ENCODE measurements at places on chromosomes 11 and 22. TPM values are rescaled to one million over a fixed set of nuclear protein-coding genes. Genes with fewer than 3 reads are reported as not detected.

Gene SEZ6L
- total RNA-seq: not detected

GRCh38 chr11:108929241-108929640 is 264.4 kb downstream of the DDX10 start:
- H3K27me3 ChIP-seq: no peaks in the 10 kb centered on the region
- peak; percentile 94 for DNase-seq
- H3K4me3 ChIP-seq: no peak overlapping the region
- H3K4me1 ChIP-seq: peaks cover 6% of the 10 kb centered on the region
- H3K36me3 ChIP-seq: no peaks in the 10 kb centered on the region

GRCh38 chr11:116179401-116179800 is 593.4 kb downstream of the BUD13 start:
- DNase-seq: no peak
- H3K27ac ChIP-seq: no peak overlapping the region
- no peak overlapping the region for H3K4me3 ChIP-seq
- H3K27me3 ChIP-seq: no peaks in the 10 kb centered on the region

DNA sequence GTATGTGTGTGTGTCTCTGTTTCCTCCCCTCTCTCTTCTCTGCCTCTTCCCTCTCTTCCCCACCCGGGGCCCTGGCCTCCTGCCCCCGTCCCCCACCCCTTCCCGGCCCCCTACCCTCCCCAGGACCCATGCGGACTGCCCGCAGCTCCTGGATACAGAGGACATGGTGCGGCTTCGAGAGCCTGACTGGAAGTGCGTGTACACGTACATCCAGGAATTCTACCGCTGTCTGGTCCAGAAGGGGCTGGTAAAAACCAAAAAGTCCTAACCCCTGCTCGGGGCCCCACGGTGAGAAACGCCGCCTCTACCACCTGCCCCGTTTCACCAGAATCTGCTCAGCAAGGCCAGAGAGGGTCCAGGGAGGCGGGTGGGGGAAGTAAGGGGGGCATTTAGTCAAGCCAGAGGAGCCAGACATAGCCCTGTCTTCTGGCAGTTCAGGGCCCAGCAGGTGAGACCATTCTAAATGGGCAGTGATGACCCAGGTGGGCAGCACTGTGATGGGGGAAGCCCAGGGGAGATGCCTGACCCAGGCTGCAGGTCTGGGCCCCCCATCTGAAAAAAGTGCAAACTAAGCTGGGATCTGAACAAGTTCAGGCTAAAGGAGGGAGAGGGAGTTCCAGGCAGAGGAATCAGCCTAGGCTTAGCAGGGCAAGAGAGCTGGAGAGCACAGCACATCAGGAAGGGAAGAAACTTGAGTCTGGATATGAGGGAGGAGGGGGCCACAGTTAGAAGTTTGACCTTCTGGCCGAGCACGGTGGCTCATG is 6.4 kb downstream of the SELENOM start:
- H3K4me1 ChIP-seq: peaks cover 28% of the 10 kb centered on the region
- no peaks in the 10 kb centered on the region for H3K27me3 ChIP-seq
- DNase-seq: no peak
- H3K4me3 ChIP-seq: no peak overlapping the region
- peaks cover 61% of the 10 kb centered on the region for H3K36me3 ChIP-seq

GRCh38 chr22:44703255-44703870 is 1.4 kb downstream of the PRR5 start:
- H3K36me3 ChIP-seq: no peaks in the 10 kb centered on the region
- no peak for DNase-seq
- peak overlapping the region; percentile 45 for H3K4me3 ChIP-seq
- H3K4me1 ChIP-seq: peaks cover 8% of the 10 kb centered on the region

DNA sequence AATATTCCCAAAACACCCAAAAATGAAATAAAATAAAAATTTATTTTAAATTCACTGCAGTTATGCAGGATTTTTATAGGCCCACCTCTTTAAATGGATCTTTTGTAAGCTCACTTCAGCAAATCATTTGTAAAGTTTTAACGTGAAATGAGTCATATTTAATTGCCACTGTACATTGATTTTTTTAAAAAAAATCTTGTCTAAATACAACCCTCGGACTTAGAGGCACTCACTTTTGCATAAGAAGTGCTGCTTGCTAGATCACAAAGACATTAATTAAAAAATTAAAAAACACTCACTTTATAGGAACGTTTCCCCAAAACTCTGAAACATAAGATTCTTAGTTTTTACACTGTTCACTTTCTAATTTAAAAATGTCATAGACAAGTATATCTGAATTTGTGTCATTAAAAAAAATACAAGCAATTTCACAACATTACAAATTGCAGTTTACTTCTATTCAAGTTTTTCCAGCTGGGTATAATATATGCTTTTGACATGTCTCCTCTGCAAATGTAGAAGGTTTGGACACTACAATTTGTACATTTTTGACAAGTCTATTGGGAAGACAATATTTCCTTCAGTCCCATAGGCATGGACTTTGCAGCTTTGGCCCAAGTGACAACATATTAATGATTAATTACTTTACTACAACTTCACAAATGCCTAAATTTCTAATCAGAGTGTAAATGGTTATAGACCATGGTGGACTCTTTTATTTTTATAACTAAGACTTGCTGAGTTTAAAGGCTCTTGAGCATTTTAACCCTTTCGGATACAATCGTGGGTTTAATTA is 1088.4 kb downstream of the LRRC4C start:
- no peaks in the 10 kb centered on the region for H3K4me1 ChIP-seq
- no peak overlapping the region for H3K27ac ChIP-seq
- no peaks in the 10 kb centered on the region for H3K36me3 ChIP-seq
- no peak overlapping the region for H3K4me3 ChIP-seq
- DNase-seq: no peak
- H3K27me3 ChIP-seq: no peaks in the 10 kb centered on the region

DNA sequence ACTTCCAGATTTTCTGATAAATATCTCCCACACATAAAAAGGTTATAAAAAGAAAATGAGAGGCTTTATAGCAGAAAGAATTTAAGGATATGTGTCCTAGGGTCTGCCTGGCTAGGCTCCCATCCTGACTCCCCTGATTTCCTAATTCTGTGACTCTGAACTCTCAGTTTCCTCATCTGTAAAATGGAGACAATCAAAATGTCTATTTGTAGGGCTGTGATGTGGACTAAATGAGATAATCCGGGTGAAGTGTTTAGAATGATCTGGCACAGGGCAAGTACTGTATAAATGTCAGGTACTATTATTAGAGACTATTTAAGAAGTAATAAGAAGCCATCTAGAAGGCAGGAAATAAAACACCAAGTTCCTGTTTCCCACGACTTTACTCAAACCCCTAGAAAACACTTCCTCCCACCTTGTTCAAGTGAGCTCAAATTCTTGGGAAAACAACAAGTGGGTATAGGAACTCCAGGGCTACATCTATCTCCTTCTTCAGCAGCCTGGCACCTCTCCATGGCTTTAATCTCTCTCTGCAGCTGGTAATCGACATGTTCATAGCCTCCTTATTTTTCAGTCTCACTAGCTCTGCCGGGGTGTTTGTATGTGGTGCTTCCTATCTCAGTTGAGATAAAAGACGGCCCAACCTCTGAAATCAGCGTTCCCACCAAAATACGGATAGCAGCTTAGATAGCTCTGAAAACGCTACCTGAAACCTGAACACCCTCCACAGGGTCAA is 6.7 kb downstream of the ASCC2 start:
- H3K36me3 ChIP-seq: peaks cover 3% of the 10 kb centered on the region
- H3K27ac ChIP-seq: no peak overlapping the region
- H3K27me3 ChIP-seq: no peaks in the 10 kb centered on the region
- no peak overlapping the region for H3K4me3 ChIP-seq
- no peaks in the 10 kb centered on the region for H3K4me1 ChIP-seq

Gene C11orf86
- not detected for total RNA-seq

DNA sequence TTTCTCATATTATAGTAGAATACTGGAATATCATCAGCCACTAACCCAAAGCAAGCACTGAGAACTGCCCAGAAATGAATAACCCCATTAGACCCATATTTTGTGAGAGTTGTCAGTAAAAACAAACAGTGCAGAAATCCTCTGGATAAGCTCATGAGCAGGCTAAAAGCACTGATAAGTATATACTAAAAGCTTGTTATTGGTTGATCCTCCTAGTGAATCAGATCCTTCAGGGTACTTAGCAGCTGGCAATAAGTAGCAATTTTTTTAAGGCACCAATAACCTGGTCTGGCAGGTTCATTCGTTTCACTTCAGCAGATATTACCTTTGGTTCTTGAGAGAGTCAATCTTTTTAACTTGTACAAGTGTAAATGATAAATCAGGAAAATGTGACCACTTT is 1.2 kb downstream of the NOX4 start:
- H3K27me3 ChIP-seq: no peaks in the 10 kb centered on the region
- no peak overlapping the region for H3K27ac ChIP-seq
- no peak overlapping the region for H3K4me3 ChIP-seq

GRCh38 chr11:38156495-38157146 is 1558.6 kb upstream of the RAG2 start:
- no peaks in the 10 kb centered on the region for H3K27me3 ChIP-seq
- no peak overlapping the region for H3K4me3 ChIP-seq
- no peak overlapping the region for H3K27ac ChIP-seq
- no peaks in the 10 kb centered on the region for H3K4me1 ChIP-seq
- no peak for DNase-seq
- no peaks in the 10 kb centered on the region for H3K36me3 ChIP-seq

Gene C11orf91
- not detected for total RNA-seq

Gene RFPL3
- not detected for total RNA-seq

Gene CLCF1
- 2.3 TPM for total RNA-seq

Gene FAM227A
- 0.77 TPM for total RNA-seq

Gene GVQW3
- total RNA-seq: 1.8 TPM

DNA sequence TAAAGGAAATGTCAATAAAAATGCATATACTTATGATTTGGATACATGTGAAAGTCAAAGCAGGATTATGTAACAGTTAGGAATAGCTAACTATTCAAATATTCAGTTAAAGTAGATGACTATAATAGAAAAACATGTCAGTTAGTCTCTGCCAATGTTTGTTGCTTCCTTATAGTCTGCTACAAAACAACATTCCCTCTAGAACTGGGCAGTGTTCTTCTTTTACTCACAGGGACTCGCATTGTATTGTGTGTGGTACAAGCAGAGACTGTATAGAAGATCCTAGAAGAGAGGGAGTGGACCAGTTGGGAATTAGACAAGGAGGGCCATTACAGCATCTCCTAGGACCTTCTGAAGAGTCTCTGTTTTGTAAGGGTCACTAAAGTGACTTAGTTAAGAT is 10.6 kb downstream of the ACAT1 start:
- no peak overlapping the region for H3K27ac ChIP-seq
- H3K4me3 ChIP-seq: no peak overlapping the region
- H3K27me3 ChIP-seq: no peaks in the 10 kb centered on the region
- peaks cover 2% of the 10 kb centered on the region for H3K4me1 ChIP-seq
- H3K36me3 ChIP-seq: no peaks in the 10 kb centered on the region

Gene SLC22A6
- not detected for total RNA-seq

Gene C11orf42
- total RNA-seq: not detected

DNA sequence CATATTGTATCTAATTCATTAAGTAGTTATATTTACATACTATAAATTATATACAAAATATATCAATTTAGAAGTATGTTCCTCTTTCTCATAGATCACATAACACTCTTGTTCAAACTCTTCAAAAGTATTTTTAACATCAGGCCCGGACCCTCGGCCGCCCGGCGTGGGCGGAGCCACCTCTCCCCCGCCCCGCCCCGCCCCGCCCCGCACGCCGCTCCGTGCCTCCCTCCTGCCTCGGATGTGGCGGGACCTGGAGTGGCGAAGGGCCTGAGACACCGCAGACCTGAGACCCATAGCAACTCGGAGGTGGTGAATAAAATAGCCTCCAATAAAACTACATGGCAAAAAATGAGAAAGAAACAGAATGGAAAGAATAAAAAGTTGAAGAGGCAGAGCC is 105.9 kb upstream of the BDNF start:
- no peak overlapping the region for H3K27ac ChIP-seq
- no peak for DNase-seq
- H3K4me3 ChIP-seq: no peak overlapping the region
- no peaks in the 10 kb centered on the region for H3K36me3 ChIP-seq
- no peaks in the 10 kb centered on the region for H3K27me3 ChIP-seq
- no peaks in the 10 kb centered on the region for H3K4me1 ChIP-seq

Gene GTSE1
- total RNA-seq: 0.26 TPM

DNA sequence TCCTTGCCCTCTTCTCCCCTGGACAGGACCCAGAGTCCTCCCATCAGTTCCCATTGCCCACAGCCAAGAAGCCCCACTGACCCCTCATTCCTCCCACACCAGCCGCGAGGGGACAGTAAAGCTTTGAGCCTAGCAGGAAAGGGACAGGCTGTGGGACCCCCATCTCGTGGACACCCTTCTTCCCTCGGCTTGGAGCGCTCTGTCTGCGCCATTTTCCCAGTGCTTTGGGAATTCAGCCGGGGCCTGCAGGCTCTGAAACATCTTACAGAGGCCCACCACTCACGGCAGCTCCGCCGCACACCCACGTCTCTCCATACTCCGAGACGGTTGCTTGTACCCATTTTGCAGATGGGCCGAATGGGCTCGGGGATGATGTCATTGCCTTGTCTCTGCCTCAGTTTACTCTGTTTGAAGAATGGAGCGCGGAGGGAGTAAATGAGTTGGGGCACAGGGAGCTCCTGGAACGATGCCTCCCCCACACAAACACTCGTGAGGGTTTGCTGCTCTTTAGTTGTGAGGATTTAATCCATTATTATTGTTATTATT is 447.7 kb downstream of the TBC1D22A start:
- H3K27me3 ChIP-seq: no peaks in the 10 kb centered on the region
- no peak overlapping the region for H3K4me3 ChIP-seq
- no peaks in the 10 kb centered on the region for H3K36me3 ChIP-seq
- DNase-seq: no peak
- H3K4me1 ChIP-seq: no peaks in the 10 kb centered on the region

DNA sequence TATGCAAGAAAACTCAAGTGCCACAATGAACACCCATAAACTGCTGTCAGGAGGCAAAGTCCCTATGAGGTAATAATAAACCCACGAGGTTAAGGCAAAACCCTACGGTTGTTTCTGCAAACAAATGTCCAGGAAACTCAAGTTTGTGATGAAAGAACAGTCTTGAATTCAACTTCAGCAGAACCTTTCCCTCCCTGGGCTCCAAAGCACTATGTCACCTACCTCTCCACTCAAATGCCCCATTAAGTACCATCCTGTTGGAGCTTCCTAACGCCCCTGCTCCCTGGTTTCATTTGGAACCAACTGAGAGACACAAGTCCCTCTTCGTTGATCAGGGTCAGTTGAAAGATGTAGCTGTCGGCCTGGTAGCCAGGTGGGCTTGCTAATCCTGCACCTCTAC is 2.6 kb upstream of the C11orf91 start:
- H3K27me3 ChIP-seq: no peaks in the 10 kb centered on the region
- peaks cover 2% of the 10 kb centered on the region for H3K36me3 ChIP-seq
- peaks cover 33% of the 10 kb centered on the region for H3K4me1 ChIP-seq
- H3K4me3 ChIP-seq: no peak overlapping the region
- peak overlapping the region; percentile 5 for H3K27ac ChIP-seq

DNA sequence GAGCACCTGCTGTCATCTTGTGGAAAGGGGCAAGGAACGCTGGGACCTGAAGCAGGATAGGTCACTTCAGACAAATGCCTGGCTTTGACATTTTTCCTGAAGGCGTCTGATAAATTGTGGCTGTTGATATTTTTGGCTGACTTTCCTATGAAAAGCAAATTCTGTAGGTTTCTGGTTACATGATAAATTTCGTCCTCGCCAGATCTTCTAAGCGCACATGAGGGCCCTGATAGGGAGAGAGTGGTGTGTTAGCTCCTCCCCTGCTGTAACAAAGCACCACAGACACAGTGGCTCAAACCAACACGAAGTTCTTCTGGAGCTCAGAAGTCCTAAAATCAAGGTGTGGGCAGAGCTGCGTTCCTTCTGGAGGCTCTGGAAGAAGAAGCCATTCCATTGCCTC is 19.6 kb downstream of the APOL4 start:
- H3K4me1 ChIP-seq: no peaks in the 10 kb centered on the region
- H3K27me3 ChIP-seq: peaks cover 7% of the 10 kb centered on the region
- H3K27ac ChIP-seq: no peak overlapping the region
- peak; percentile 36 for DNase-seq
- H3K4me3 ChIP-seq: no peak overlapping the region
- H3K36me3 ChIP-seq: no peaks in the 10 kb centered on the region

Measured in fibroblast of lung (primary cell).